Activated CD4-positive, alpha-beta memory T cell treated with anti-CD3 and anti-CD28 coated beads for 36 hours (primary cell): ENCODE measurements at places on chromosomes 3 and 15.

- no peak for DNase-seq
Measured at GRCh38 chr3:105473521-105474223, 107.0 kb downstream of the ALCAM start.

- DNase-seq = no peak
Measured at GRCh38 chr15:78837543-78837942, 26.3 kb upstream of the ADAMTS7 start.

DNA sequence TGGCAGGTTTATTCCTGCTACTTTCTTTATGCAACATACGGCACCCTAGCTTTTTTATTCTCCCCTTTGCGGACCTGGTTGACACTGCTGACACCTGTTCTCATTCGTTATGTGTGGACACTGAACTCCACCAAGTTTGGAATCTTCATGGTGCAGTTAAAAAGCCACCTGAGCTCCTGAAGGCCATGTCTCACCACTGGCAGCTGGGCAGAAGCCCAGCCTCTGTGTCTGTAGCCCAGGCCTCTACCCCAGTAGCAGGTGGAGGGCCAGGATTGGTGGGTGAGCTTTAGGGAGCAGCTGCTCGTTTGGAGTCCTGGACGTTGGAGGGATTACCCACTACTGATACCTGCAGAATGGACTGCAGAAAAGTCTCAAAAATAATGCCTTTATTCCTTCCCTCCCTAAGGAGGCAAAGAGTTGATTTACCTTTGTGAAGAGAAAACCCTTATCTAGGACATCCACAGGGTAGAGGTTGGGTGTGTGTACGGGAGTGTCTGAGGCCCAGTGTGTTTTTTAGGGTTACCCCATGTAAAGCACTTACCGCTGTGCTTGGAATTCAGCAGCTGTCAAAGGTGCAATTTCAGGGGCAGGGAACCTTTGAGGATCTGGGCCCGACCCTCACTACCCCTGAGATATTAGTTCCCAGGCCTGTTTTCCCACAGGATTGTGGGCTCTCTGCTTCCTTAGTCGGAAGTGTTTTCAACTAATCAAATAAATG is 637 bp upstream of the CCNDBP1 start:
- no peak for DNase-seq

DNA sequence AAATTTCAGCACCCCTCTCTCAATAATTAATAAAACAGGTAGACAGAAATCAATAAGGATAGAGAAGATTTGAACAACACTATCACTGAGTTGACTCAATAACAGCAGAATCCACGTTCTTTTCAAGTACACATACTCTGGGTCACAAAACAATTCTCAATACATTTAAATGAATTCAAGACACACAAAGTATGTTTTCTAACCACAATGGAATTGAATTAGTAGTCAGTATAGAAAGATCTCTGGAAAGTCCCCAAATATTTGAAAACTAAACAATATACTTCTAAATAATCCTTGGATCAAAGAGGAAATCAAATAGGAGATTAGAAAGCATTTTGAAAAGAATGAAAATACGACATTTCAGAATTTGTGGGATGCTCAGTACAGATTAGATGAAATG is 40.0 kb downstream of the TKT start:
- DNase-seq = no peak

DNA sequence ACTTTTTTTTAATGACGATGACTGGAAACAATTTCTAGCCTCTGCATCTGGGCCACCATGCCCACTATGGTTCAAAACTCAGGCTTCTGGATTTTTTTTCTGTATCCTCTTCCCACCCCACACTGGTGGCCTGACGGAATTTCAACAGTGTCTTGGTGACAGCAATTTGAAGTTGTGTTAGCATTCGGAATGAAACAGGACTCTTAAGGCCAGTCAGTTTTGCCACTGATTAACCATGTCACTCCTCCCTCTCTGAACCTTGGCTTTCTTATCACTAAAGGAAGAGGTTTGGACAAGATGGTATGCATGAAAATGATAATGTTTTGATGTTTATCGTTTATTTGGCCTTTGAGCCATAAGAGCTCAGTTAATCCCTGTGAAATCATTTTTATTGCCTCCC is 41.6 kb upstream of the BDH1 start:
- no peak for DNase-seq

DNA sequence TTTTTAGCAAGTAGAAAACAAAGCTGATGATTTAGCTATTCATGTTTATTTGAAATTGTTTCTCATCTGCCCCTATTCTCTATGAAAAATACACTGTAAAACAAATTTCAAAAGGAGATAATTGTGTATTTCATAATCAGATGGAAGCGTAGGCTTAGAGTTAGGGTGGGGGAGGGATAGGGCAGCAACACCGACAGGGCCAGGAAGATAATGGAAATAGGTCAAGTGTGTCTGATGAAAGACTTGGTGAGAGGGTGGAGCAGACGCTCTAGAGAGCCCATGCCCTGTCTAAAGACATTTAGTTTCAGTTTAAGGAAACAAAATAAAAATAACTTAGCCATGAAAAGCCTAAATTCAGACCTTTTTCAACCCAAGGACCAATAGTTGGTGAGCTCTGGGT is 51.6 kb upstream of the ARL6 start:
- DNase-seq = no peak

DNA sequence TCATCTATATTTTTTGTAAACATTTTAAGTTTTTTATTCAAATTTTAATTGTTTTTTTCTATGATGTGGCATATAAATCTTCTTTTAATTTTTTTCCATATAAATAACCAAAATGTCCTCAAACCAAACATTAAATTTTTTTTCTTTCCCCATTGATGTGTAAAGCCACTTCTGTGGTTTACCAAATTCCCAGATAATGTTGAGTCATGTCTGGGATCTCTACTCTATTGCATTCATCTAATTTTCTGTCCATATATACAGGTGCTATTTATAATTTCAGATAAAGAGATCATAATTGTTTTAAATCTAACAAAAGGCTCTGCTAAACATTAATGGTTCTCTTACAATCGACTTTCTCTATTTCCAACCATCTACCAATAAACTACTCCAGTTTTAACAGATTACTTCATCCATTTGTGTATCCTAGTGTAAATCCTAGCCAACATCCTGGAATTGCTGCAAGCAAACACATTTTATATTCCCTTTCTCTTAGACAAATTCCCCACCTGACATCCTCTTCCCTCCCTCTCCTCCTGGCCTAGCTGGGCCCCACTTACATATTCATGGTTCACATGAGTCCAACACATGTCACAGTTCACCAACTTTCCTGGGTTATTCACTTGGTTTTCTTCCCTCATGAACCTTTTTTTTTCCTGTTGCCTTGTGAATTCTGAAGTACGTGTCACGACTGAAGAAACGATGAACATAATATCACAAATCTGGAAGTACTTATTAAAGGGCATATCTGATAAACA is 368.0 kb upstream of the AGTR1 start:
- no peak for DNase-seq

DNA sequence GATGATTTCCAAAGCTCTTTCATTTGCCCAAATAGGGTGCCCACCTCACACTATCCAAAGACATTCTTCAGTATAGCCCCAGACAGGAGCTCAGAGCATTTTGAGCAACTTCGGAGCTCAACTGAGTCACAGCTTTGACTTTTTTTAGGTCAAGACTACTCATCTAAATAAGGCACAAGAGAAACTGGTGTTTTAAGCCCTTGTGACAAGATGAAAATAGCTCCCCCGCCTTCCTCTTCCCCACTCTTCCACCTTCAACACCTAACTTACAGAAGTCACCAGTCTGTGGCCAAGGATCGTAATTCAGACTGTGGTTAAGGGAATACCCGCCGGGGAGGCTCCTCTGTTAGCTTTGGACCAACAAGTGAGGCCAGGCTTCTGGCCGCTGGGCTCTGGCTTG is 60.4 kb upstream of the CA12 start:
- DNase-seq = no peak

- no peak for DNase-seq
Measured at GRCh38 chr3:190718671-190719070, 143.8 kb downstream of the GMNC start.

GRCh38 chr3:33046521-33046920 is 50.4 kb downstream of the GLB1 start:
- peak; percentile 83 for DNase-seq

DNA sequence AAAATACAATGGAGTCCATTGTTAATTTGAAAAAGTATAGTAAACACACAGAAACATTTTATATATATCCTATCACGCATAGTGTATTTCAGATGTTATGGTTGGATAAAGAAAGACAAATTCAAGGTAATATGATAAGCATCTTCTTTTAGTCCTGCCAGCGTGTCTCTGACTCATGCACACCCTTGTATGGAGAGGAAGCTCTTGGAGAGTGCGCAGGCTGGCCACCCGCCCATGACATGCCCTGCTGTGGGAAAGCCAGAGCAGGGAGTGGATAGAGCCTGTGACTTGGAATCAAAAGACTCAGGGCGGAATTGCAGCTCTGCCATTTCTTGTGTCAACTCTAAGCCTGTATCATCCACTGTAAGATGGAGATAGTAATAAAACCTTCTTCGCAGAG is 23.0 kb upstream of the COPG1 start:
- DNase-seq = no peak

DNA sequence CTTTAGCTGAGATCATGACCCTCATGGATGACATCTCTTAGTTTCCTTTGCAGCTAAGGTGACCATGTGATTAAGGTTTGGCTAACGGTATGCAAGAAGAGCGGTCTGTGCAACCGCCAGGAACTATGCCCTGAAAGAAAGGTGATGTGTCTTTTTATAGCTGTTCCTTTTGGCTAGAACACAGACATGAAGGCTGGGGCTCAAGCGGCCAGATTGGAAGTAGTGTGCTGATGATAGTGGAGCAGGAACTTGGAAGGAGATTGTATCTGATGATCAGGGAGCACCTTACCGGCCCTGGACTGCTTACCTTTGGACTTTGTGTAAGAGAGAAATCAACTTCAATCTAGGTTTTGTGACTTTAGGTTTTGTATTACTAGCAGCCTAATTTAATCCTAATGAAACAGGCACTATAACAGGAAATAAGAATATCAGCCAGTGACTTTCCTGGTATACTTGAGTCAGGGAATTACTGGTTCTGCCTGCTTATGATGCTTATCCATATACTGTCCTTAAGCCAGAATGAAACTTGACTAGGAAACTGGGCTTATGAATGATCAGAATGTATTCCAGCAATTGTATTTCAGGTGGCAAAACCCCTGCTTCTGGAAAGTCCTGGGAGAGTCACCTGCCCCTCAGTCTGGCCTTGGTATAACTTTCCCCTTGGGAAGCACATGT is 164.3 kb upstream of the LRIG1 start:
- no peak for DNase-seq

- no peak for DNase-seq
Measured at GRCh38 chr3:27714146-27714526, 8.0 kb downstream of the EOMES start.

- DNase-seq = no peak
Measured at GRCh38 chr3:138389144-138389601, 40.8 kb downstream of the MRAS start.

DNA sequence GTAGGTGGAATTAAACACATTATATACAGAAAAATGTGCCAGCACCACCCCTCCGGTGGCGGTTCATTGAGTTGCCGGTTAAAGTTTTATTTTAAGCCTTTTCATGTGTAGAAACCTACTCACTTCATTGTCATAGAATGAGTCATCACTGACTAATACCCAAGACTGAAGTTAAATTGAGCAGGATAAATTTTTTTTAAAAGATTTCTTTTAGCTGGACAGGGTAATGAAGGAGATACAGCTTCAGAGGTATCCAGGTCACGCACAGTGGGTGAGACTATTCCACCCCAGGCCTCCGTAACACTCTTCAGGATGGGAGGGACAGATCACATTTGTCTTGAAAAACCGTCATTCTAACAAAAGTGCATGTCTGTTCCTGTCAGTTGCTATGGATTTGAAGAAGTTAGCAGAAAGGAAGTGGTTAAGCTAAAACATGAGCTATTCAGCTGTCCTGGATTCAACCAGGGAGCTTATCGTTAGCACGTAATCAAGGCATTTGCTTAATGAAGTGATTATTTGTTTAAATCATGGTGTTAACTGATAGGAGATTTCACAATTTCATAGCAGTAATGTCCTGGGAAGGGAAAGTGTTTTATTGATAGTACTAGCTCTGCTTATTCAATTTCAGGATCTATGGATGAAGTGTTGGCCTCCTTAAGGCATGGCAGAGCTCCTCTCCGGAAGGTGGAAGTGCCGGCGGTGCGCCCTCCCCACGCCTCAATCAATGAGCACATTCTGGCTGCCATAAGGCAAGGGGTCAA is 23.4 kb downstream of the WHAMM start:
- DNase-seq = peak; percentile 67

GRCh38 chr3:94246171-94246570 is 183.3 kb downstream of the NSUN3 start:
- no peak for DNase-seq

DNA sequence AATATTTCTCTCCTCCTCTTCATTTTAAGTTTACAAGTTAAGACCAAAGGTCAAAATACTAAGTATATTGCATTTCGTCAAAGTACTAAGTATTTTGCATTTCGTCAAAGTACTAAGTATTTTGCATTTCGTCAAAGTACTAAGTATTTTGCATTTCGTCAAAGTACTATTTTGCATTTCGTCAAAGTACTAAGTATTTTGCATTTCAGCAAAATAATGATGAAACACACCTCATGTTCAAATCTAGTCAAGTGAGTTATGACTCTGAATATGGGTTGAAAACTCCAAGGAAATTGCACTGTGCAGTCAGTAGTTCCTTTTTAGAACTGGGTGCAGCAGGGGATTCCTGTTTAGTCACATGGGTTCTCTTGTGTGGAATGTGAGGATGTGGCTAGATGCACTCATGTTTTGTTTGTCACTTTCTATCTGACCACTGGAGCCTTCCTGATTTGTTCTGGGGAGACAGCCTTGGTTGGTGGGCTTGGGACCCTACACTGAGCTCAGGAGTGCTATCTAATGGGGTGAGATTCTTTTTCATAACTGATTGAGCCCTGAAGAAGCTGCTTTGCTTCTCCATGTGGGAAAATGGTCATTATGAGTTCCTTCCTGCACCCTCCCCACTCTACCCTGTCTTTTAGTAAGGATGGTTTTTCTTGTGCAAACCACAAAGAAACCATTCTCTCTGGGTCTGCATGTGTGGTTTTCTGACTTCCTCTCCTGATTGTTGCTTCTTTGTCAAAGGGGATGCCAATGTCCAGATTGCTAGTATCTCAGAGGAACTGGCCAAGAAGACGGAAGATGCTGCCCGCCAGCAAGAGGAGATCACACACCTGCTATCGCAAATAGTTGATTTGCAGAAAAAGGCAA is 73.4 kb downstream of the CCK start:
- no peak for DNase-seq

GRCh38 chr15:76335307-76336253 is 993 bp upstream of the ISL2 start:
- peak; percentile 38 for DNase-seq

DNA sequence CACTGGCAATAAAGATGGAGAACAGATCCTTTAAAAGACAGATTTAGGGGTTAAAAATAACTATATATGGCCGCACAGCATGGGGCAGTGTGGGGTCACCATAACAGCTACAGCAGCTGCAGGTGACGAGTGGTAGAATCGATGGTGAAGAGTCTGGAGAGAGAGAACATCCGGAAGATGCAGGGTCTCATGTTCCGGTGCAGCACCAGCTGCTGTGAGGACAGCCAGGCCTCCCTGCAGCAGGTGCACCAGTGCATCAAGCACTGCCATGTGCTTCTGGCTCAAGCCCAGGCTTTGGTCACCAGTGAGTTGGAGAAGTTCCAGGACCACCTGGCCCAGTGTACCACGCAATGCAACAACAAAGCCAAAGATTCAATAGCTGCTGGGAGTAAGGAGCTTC is 93.7 kb upstream of the IMPG2 start:
- no peak for DNase-seq

GRCh38 chr3:12954891-12955650 is 113.7 kb upstream of the RPL32 start:
- DNase-seq = peak; percentile 28

- no peak for DNase-seq
Measured at GRCh38 chr3:141499965-141500364, 13.1 kb downstream of the RASA2 start.
